Non-pigmented ciliary epithelial cell (primary cell): ENCODE measurements at places on chromosomes 1 and 21.
A peak's percentile ranks its signal among the peaks of the same experiment; 100 is the strongest.

- no peak for DNase-seq
Observed at GRCh38 chr1:194043984-194044755, 857.8 kb upstream of the B3GALT2 start.

DNA sequence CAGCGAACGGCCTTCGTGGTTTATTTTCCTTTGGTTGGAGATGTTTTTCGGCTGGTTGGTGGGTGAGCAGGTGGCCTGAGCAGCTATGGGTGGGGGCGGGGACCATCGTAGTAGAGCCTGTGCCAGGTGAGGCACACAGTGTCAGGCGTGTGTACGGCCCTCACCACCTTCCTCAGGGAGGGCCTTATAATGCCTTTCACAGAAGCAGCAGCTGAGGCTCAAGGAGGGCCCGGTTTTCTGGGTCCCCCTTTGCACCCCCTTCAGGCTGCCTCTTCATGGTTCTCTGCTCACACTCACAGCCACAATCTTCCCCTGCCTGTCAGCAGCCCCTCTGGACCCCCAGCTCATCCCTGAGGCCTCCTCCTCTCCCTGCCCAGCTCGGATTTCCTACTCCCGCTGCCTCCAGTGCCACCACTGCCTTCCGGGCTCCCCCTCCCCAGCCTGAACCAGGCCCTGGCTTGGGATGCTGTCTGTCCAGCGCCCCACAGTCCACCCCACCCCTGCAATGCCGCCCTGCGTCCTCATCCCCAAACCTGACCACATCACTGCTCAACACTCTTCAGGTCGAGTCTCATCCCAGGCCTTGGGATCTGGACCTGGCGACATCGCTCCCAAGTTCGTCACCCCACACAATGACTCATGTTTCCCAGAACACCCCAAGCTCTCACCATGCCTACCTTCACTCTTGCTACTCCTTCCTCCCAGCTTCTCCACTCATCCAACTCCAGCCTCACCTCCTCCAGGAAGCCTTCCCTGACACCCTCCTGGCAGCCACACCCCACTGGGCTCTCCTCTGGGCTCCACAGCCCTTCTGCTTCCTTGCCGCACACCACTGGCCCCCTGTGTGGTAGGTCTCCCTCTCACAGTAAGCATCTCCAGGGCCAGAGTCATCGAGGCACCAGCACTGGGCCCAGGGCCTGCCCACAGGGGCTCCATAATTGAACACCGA lies 53.9 kb downstream of the DMRTB1 start:
- DNase-seq: no peak

DNA sequence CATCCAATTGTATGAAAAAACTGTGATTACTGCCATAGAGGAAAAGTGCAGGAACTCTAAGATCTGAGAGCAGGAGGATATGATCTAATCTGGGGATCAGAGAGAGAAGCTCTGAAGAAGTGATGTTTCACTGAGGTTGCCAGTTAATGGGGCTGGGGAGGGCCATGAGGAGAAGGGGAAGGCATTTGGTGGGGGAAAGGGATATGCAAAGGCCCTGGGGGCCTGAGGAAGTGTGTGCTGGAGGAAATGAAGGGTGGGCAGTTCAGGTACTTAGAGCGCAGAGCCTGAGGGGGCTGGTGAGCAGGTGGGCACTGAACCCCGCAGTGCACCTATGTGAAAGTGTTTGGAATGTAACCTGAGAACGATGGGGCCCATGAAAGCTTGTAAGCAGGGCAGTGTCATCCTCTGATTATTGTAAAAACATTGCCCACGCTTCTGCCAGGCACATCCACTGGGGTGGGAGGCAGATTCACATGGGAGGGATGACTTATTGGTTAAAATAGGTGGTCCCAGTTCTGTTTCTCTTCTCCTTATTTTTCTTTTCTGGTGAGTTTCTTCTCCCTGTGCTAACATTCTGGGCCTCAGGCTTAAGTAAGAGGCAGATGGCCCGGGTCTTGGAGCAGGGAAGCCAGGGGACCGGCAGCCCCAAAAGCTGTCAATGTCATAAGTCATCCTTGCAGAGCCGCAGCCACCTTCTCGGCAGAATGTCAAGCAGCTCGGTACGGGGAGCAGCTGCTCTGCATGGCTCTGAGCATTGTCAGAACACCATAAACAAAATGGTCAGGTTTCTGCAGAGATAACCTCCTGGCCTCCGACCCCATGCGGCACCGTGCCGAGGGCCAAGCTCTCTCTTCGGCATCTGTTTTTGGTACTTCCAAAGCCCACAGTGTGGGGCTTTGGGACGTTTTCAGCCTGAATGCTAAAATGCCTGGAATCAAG lies 492.0 kb upstream of the VAMP3 start:
- no peak for DNase-seq

DNA sequence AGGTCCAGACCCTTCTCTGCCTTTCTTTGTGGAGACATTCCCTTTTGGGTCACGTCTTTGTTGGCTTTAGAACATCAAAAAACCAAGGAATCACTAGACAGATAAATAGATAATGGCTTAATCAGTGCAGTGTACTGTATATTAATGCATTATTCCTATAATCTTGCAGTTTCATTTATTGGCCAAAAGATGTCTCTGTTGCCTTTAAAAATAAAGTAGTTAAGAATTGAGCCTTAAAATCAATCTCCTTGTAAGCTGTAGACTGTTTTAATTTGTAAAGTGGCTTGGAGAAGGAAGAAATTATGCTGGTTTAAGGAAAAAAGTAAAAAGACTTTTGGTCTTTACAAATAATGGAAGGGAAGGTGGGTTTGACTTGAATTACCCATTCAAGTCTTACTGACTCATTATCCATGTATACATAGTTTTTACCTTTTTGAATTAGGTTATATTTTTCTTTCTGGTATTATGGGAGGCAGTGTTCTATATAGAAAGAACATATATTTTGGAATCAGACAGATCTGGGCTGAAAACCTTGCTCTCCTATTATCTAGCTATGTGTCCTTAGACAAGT lies 84.6 kb downstream of the VPS13D start:
- no peak for DNase-seq

- DNase-seq: no peak
Observed at GRCh38 chr1:232481091-232481490, 148.8 kb downstream of the SIPA1L2 start.

- no peak for DNase-seq
Observed at GRCh38 chr1:145855426-145855948, 3.4 kb downstream of the PIAS3 start.

- peak; percentile 77 for DNase-seq
Observed at GRCh38 chr1:162349635-162350330, 26.9 kb downstream of the SPATA46 start.

DNA sequence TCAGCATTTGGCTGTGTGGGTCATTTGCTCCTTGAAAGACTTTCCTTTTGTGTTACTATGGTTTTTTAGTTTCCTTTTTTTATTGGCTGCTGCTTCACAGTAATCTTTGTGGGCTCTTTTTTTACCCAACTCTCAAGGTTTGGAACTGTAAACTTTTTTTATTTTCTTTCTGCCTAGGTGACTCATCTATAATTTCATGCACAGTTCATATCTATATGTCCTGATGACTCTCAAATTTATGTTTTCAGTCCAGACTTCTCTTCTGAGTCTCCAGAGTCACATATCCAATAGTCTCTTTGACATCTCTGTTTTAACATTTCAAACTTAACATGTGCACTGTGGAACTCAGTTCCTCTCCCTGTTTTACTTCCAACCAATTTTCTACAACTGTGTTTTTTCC lies 83.4 kb downstream of the ATF6 start:
- DNase-seq: no peak
